Left cardiac atrium (tissue), 4 donors: ENCODE measurements at places on chromosomes 13 and 19. TPM values are rescaled to one million over a fixed set of nuclear protein-coding genes. Genes with fewer than 3 reads are reported as not detected.

SGCG gene
- total RNA-seq = 121 TPM

LENG9 gene
- 3.3 TPM for total RNA-seq

PRR19 gene
- 0.12 TPM for total RNA-seq

GDF15 gene
- total RNA-seq = 0.50 TPM

AP1M2 gene
- not detected for total RNA-seq

CLEC17A gene
- total RNA-seq = not detected

CEACAM19 gene
- total RNA-seq = 6.2 TPM

CYP4F2 gene
- not detected for total RNA-seq

LGALS4 gene
- 0.85 TPM for total RNA-seq

ZNF90 gene
- 2.0 TPM for total RNA-seq

EFNA2 gene
- total RNA-seq = not detected

ZNF836 gene
- 10.5 TPM for total RNA-seq

CFAP97D2 gene
- not detected for total RNA-seq
